ENCODE measurements at places on chromosomes 6 and 20.

DNA sequence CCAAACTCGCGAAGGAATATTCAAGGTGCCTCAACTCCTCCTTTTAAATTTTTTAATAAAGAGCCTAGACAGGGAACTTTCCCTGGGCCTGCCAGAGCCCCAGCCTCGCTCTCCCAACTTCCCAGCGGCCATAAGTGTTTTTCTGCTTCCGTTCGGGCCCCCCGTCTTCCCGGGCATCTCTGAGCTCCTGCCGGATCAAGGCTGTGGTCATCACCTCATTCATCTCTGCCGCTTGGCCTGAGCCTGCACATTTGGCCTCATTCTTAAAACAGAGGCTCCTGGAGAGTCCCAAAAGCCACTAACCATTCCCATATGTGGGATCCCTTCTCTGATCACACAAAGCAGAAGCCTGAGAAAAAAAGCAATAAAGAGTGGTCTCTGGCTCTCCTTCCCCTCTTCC is 969.1 kb upstream of the DEFB115 start:
- DNase-seq = no peak

DNA sequence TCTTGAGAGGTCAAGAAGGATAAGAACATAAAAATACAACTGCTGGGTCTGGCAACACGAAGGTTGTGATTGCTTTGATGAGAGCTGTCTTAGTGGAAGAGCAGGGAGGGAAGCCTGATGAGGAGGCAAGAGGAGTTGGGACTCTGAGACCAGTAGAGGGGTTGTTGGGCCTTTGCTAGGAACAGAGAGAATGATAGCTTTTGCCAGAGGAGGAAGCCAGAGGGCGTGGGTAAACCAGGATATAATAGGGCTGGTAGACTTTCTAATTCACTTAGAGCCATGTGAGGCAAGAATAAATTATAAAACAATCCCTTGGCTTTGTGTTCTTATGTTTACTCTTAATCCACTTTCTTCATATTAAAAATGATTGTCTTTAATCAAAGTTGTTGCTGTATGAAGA is 78.6 kb downstream of the RCAN2 start:
- no peak for DNase-seq

DNA sequence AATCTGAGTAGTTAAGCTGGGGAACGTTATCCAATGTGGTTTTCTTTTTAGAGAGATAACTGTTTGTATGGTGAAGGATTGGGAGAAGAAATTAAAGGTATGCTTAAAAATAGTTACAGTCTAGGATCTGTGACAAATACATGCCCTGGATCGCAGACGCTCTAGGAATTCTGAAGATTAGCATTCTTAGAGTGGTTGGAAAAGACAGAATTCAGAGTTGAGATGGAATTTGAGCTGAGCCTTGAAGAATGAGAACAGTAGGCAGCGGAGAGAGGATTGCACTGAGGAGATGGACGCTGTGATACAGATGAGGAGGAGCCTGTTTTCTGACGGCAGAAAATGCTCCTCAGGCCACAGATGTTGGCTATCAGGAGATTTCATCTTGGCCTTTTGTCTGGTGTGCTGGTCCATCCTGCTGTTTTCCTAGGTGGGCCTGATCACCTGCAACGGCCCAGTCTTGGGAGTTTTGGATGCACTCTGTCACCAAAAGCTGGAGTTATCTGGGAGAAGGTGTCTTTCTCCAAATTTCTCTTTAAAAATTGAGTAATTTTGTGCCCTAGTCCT is 48.3 kb upstream of the KIF25 start:
- DNase-seq = no peak

- DNase-seq = no peak
Observed at GRCh38 chr6:2361195-2361594, 115.8 kb upstream of the GMDS start.

GRCh38 chr20:38947931-38948362 is 14.2 kb upstream of the DHX35 start:
- DNase-seq = no peak

DNA sequence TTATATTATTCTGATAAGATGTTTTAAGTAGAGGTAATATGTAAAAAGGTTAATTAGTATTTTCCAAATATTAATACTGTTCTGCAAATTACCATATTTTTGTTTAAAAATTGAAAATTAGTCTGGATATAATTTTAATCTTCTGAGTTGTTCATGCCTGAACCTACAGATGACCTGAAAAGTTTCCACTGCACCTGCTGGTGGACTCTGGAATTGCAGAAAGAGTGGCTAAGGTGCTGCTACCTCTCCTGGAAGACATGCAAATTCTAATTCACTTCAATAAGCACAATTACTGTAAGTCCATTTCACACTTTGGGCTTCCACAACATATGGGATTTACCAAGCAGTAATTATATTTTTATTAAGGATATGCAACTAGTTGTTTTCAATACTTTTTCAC is 77.7 kb upstream of the OLIG3 start:
- DNase-seq = peak; percentile 32

GRCh38 chr6:167974640-167975344 is 22.7 kb upstream of the KIF25 start:
- DNase-seq = no peak

- no peak for DNase-seq
Observed at GRCh38 chr6:524803-525202, 132.1 kb downstream of the HUS1B start.

- no peak for DNase-seq
Observed at GRCh38 chr6:159067334-159067733, 22.5 kb upstream of the TAGAP start.

- DNase-seq = no peak
Observed at GRCh38 chr6:68701159-68701558, 66.1 kb downstream of the ADGRB3 start.

DNA sequence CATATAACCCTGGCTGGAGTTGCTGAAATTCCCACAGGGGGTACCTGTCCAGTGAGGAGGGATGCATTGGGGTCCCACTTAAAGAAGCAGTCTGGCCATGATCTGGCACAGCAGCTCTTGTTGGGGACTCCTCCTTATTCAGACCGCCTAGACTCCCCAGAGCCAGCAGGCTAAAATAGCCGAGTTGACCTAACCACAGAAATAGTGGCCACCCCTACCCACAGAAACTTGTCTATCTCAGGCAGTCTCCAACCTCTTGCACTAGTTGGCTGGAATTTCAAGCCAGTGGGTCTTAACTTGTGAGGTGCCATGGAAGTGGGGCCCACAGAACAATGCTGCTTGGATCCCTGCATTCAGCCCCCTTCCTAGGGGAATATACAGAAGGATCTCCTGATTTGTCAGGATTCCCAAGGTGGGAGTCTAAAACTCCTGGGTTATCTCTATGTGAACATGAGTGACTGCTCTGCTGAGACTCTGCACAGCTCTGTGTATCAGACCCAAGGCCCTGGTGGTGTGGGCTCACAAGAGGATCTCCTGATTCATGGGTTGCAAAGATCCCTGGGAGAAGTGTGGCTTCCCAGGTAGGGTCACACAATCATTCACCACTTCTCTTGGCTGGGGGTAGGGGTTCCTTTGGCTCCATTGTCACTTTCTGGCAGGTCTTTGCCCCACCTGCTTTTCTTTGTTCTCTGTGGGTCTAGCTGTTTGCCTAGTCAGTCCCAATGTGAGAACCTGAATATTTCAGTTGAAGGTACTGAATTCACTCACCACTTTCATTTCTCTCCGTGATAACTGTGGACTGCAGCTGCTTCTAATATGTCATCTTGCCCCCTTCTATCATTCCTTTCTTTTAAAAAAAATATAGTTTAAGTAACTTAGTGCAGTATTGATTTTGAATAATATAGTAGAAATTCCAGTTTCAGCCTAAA is 65.5 kb upstream of the CLVS2 start:
- no peak for DNase-seq

GRCh38 chr6:45898941-45899682 is 116.5 kb downstream of the CLIC5 start:
- no peak for DNase-seq

DNA sequence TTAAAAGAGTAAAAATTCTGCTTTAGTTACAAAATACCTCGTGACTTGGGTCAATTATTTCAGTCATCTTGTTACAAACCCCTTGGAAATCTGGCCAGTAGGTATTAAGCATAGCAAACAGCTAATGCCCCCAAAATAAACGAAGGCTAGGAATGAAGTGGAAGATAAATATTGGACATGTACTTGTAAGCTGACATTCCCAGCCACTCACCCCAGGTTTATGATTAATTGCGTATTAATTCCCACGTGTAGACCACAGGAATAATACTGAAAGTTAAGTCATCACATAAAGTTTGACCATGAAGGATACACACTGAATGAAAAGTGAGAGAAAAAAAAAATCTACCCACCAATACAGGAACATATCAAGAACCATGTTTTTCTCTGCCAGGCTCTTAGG is 936.5 kb upstream of the ADGRB3 start:
- no peak for DNase-seq

DNA sequence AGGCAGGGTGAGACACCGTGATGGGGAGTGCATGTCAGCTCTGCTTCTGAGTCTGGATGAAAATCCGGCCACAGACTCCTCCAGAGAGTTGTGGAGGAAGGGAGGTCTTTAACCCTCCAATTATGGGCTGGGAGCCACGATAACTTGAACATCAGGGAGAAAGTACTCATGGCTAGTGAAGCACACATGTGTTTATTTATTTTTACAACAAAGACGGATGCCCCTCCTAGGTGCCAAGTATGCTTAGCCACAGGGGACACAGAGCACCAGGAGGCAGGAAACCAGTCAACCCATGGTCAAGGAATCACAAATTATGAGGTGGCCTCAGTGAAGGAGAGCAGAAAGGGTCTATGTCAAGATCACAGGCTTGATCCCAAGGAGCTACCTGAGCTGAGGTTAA is 54.1 kb downstream of the ZNF217 start:
- DNase-seq = no peak

DNA sequence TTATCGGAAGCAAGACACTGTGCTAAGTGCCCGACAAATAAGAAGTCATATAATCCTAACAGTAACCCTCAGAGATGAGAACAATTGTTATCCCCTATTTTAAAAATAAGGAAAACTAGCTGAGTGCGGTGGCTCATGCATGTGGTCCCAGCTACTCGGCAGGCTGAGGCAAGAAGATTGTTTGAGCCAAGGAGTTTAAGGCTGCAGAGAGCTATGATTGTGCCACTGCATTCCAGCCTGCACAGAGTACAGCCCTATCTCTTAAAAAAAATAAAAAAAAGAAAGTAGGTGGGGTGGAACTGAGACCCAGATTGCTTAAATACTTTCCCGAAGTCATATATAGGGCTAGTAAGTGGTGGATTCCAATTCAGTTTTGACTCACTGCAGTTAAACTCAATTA is 84.7 kb downstream of the UST start:
- DNase-seq = peak; percentile 44

- DNase-seq = peak; percentile 8
Observed at GRCh38 chr6:150865043-150865405, 478 bp upstream of the MTHFD1L start.

DNA sequence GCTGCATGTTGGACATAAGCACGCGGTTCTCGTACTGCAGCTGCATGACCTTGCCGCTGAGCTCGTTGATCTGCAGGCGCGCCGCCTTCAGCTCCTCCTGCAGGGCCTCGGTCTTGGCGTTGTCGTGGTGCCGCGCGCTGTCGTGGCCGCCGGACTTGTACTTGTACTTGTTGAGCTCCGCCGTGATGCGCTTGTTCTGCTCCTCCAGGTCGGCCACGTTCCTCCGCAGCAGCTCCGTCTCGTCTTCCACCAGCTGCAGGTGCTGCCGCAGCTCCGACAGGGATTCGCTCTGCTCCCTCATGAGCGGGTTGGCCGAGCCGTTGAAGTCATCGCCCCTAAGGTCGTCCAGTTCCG is 16.6 kb upstream of the KIAA0408 start:
- DNase-seq = no peak

- DNase-seq = no peak
Observed at GRCh38 chr20:58438970-58439808, 50.2 kb downstream of the VAPB start.

GRCh38 chr6:102215425-102215824 is 821.9 kb downstream of the GRIK2 start:
- no peak for DNase-seq

GRCh38 chr20:9739991-9740390 is 98.9 kb downstream of the PAK5 start:
- DNase-seq = no peak

GRCh38 chr6:12577124-12577850 is 139.3 kb upstream of the PHACTR1 start:
- DNase-seq = peak; percentile 28

DNA sequence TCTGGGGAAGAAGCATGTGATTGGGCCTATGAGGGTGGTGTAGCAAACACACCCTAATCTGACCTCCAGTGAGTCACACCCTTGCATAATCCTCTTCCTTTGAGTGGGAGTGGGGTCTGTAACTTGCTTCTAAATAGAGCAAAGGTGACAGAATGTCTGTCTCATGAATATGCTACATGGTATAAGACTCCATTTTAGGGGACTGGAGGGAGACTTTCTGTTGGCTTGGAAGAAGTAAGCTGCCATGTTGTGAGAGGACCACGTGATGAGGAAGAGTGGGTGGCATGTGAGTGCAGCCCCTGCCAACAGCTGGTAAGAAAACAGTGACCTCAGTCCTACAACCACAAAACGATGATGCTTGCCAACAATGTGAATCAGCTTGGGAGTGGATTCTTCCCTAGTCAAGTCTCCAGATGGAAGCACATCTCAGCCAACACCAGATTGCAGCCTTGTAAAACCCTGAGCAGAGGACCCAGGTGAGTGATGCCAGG is 3.7 kb downstream of the AK9 start:
- DNase-seq = peak; percentile 93

- DNase-seq = peak; percentile 72
Observed at GRCh38 chr6:80769106-80769505, 662.6 kb downstream of the BCKDHB start.

- DNase-seq = no peak
Observed at GRCh38 chr6:120671519-120671918, 662.8 kb downstream of the TBC1D32 start.

DNA sequence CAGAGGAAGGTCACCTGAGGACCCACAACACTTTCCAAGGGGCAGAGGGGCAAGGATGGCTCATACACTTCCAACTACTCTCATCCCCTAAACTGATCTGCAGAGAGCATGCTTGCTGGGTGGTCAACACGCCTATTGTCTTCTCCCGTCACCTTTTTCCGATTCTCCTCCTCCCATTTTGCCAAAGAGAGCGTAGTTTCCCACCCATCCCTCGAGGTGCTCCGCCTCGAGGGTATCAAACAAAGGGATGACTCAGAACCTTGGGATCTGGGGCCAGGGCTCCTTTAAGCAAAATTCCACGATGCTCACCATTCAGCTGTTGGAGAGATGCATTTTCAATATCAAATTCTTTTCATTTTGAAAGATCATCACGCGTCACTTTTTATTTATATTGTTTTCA is 507.5 kb upstream of the SULF2 start:
- peak; percentile 46 for DNase-seq

GRCh38 chr6:20906945-20907344 is 372.7 kb downstream of the CDKAL1 start:
- peak; percentile 38 for DNase-seq

- DNase-seq = no peak
Observed at GRCh38 chr6:148395583-148396101, 53.0 kb downstream of the SASH1 start.

DNA sequence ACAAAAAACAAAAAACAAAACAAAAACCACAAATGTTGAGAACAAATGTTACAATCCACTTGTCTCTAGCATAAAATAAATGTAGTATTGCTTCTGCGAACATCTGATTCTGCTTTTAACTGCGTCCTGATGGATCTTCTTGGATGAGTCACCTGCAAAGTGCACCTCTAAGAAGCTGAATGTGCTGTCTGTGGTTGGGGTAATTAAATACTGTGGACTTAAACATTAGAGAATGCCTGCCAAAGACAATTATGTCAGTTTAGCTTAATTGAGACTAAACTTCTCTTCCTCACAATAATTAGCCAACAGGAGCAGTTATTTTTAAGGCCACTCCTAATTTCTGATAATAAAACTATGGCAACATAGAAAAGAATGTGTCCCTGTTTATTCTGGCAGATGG is 253.4 kb downstream of the PHACTR1 start:
- peak; percentile 37 for DNase-seq
